Naive thymus-derived CD4-positive, alpha-beta T cell (primary cell): ENCODE measurements at places on chromosomes 2 and 18. TPM values are rescaled to one million over a fixed set of nuclear protein-coding genes. Genes with fewer than 3 reads are reported as not detected.

GRCh38 chr18:6891788-6892187 lies 162.3 kb downstream of the ARHGAP28 start:
- no peaks in the 10 kb centered on the region for H3K27me3 ChIP-seq
- no peak overlapping the region for H3K27ac ChIP-seq

Gene PKDCC
- not detected for total RNA-seq

Gene CNDP1
- total RNA-seq = not detected

Gene ASAP2
- not detected for total RNA-seq

Gene SCRN3
- total RNA-seq = 13.9 TPM

Gene SEPTIN10
- total RNA-seq = 5.9 TPM

Gene IL1B
- 0.17 TPM in 1 of 2 replicates, not detected in the other for total RNA-seq

DNA sequence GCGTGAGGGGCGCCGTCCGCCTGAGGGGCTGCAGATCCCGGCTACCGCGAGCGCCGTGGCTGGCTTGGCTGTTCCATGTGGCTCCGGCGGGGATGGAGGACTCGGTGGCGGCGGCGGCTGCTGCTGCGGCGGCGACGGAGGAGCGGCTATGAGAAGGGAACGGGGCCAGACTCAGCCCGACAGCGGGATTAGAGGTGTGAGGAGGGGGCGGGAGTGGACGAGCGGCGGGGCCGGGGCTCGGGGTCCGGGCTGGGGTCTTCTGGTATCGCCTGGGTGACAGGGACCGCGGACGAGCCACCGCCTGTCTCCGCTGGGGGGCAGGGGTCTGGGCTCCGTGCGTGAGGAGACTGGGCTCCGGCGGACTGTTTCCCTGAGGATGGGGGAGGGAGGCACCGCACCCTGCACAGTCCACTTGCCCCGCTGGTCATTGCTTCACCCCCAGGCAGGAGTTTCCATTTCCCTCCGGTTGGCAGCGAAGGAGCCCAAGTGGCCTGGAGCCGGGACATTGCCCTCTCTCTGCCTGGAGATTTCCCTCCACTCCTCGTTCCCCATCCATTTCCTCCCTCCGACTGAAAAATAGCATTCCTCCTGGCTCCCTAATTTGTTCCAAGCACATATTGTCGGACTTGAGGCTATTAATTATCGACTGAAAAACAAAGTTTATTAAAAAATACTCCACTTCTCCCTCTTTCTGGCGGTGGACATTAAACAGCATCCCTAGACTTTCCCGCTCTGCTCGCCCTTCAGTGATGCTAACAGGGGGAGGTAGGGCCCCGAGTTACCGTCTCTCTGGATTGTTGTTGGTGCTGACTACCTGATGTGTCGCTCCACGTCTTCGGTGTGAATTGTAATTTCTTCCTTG lies 577 bp downstream of the EHBP1 start:
- H3K27ac ChIP-seq = peak overlapping the region; percentile 72
- no peaks in the 10 kb centered on the region for H3K4me1 ChIP-seq
- H3K4me3 ChIP-seq = peak overlapping the region; percentile 82
- no peaks in the 10 kb centered on the region for H3K36me3 ChIP-seq
- DNase-seq = peak; percentile 12

DNA sequence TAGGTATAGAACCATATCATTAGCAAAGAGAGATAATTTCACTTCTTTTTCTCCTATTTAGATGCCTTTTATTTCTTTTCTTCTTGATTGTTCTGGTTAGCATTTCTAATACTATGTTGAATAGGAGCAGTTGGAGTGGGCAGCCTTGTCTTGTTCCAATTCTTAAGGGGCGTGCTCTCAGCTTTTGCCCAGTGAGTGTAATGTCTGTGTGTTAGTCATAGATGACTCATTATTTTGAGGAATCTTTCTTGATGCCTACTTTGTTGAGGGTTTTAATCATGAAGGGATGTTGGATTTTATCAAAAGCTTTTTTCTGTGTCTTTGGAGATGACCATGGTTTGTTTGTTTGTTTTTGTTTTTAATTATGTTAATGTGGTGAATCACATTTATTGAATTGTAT lies 1453.1 kb upstream of the SLC39A10 start:
- H3K36me3 ChIP-seq = no peaks in the 10 kb centered on the region
- no peak overlapping the region for H3K27ac ChIP-seq

Gene SMCHD1
- total RNA-seq = 305 TPM

- DNase-seq = peak; percentile 36
- H3K4me3 ChIP-seq = no peak overlapping the region
- H3K4me1 ChIP-seq = peaks cover 40% of the 10 kb centered on the region
- no peaks in the 10 kb centered on the region for H3K27me3 ChIP-seq
- H3K36me3 ChIP-seq = no peaks in the 10 kb centered on the region
Measured at GRCh38 chr18:79684283-79684631, 4.7 kb downstream of the CTDP1 start.

Gene LIMS4
- total RNA-seq = 0.96 TPM

- no peaks in the 10 kb centered on the region for H3K4me1 ChIP-seq
- no peaks in the 10 kb centered on the region for H3K36me3 ChIP-seq
- no peak overlapping the region for H3K4me3 ChIP-seq
- H3K27me3 ChIP-seq = no peaks in the 10 kb centered on the region
- DNase-seq = no peak
Measured at GRCh38 chr2:112916145-112916571, 5.2 kb downstream of the IL37 start.

DNA sequence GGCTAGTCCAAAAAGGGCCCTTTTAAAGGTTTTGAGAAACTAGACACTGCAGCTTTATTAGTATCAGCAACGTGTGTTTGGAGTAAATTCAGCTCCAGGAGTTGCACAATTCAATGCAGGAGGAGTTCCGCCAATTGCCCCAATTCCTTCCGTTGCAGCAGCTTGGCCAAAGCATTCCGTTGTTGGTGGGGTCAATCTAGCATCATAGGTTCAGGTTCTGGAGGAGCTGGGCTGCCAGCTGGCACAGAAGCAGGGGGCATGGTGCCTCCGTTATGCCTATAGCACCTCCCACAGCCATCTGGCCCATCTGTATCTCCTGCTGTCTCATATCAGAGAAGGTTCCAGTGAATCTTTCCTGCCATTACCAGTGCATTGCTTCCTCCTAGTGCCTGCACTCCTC lies 55.4 kb downstream of the REL start:
- no peaks in the 10 kb centered on the region for H3K36me3 ChIP-seq
- H3K4me1 ChIP-seq = no peaks in the 10 kb centered on the region
- DNase-seq = no peak
- no peaks in the 10 kb centered on the region for H3K27me3 ChIP-seq
- H3K4me3 ChIP-seq = no peak overlapping the region
